ENCODE measurements at places on chromosomes 11 and 22.

GRCh38 chr11:14541192-14541947 lies 21.2 kb upstream of the PSMA1 start:
- DNase-seq = no peak

- no peak for DNase-seq
Observed at GRCh38 chr11:130150790-130151189, 8.8 kb upstream of the ST14 start.

- DNase-seq = no peak
Observed at GRCh38 chr11:95035316-95035715, 10.3 kb downstream of the KDM4E start.

DNA sequence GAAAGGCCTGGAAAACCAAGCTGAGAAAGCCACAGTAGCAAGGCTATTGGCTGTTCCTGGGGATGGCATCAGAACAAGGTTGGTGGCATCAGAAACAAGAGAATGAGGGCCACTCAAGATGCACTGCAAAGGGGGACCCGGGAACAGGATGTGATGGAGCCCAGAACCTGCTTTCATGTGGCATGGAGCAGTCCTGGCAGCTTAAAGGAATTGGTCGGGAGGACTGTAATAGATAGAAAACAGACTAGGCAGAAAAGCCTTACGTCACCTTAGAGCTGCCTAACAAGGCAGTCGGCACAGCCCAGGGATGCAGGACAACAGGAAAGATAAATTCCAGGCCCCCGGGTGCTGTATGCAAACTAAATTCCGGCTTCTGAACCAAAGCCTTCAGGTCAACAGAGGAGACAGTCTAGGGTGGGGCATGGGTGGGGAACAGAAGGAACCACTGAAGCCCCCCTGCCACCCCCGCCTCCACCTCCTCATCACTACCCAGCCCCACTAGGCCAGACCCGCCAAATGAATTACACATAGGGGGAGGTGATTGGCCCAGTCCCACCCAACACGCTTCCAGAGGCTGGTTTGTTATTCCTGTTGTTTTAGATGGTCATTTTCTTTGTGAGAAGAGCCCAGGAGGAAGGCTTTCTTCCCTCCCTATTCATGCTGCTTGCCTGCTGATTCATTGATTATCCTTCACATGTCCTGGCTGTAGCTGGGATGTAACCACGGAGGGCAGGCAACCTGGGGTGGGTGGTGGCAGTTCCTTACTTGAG lies 25.7 kb upstream of the LRRC55 start:
- DNase-seq = no peak

GRCh38 chr11:45596571-45596970 lies 68.9 kb downstream of the CHST1 start:
- no peak for DNase-seq

GRCh38 chr11:92628401-92629292 lies 340.8 kb upstream of the MTNR1B start:
- DNase-seq = no peak

GRCh38 chr11:92892802-92893684 lies 76.4 kb upstream of the MTNR1B start:
- no peak for DNase-seq

DNA sequence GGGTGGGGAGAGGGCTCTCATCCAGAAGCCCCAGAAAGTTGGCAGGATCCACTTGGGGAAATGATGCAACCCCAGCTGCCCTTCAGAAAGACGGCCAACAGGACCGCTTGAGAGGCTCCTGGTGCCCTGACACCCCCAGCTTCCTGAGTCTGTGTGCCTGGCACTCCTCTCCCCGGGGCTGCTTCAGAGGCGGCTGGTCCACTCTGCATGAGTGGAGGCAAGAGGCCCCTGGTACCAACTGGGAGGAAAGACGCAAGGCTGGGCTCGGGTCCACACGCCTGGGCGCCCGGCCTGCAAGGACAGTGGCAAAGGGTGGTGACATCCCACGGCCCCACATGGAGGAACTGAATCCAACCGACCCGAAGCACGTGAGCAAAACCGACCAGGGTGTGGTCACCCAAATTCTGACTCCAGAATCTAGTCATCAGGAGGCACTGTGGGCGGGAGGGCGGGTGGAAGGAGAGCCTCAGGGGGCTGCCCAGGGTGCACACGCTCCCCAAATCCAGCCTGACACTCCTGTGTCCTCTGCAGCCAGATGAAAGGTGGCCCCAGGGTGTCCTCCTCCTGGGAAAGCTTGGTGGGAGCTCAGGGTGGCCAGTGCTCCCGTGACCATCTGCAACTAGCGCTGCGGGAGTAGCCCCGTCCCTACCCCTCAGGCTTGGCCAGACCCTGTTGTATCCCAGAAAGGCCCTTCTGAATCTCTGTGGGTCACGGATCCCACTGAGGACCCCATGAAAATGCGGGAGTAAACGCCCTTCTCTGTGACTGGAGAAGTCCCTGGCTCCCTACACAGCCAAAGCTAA lies 3.7 kb downstream of the RNH1 start:
- DNase-seq = no peak

DNA sequence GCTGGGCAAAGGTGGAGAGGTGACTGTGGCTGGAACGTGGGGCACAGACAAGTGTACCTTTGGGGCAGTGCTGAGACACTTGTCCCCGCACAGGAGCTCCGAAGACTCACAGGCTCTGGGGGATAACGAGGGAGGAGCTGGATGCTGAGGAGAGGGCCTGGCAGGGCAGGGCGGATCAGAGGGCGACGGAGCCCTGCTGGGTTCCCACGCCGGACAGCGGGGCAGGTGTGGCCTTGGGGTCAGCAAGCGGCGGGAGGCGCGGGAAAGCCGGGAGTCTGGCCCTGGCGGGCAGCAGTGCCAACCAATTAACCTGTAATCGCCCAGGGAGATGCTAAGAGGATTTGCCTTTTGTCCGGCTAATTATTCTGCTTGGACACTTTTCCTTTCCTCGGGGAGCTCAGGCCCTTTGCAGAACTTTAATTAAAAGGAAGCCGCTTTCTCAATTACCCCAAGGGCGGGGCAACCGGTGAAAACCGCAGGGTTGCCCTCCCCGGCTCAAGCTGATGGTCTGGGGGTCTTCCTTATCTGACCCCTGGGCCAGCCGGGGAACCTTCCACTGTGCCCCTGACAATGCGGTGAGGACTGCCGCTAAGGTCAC lies 71.5 kb downstream of the WNT7B start:
- no peak for DNase-seq

- DNase-seq = no peak
Observed at GRCh38 chr11:121669422-121669821, 216.7 kb upstream of the SORL1-AS1 start.

- no peak for DNase-seq
Observed at GRCh38 chr22:24968066-24968561, 15.6 kb downstream of the KIAA1671 start.

- DNase-seq = no peak
Observed at GRCh38 chr11:34890812-34891211, 25.4 kb downstream of the APIP start.

- no peak for DNase-seq
Observed at GRCh38 chr11:128814856-128815705, 52.0 kb downstream of the KCNJ1 start.

- DNase-seq = no peak
Observed at GRCh38 chr11:59479906-59480305, 6.8 kb downstream of the OR4D10 start.

GRCh38 chr11:119782006-119782738 lies 53.2 kb upstream of the NECTIN1 start:
- DNase-seq = no peak

DNA sequence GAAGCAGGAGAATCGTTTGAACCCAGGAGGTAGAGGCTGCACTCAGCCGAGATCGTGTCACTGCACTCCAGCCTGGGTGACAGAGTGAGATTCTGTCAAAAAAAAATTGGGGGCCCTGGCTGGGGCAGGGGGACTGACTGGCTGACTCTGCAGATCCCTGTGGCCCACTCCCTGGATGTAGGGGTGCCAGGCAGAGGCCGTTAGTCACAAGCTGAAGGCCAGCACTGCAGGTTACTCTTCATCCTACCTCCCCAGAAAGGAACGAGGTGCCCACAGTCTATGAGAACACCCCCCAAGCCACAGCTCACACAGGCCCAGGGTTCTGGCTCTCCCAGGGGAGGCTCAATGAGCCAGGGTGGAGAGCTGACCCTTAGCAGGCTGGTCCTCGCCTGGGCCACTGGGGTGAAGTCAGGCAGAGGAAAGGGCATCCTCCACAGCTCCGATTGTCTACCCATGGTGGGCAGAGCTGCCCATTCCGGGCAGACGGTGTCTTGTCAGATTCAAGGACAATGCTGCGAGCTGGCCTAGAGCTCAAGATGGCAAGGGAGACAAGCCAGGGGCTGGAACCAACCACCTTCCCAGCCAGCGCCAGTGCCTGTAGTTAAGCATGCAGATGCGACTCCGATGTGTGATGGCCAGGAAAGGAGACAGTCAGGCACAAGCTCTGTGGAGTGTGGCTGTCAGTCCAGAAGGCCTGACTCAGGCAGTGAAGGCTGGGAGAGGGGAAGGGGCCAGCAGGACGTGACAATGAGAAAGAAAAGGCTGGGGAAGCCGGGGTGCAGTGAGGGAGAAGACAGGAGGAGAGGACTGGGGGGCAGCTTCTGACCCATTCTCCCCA lies 12.4 kb downstream of the C11orf24 start:
- no peak for DNase-seq

DNA sequence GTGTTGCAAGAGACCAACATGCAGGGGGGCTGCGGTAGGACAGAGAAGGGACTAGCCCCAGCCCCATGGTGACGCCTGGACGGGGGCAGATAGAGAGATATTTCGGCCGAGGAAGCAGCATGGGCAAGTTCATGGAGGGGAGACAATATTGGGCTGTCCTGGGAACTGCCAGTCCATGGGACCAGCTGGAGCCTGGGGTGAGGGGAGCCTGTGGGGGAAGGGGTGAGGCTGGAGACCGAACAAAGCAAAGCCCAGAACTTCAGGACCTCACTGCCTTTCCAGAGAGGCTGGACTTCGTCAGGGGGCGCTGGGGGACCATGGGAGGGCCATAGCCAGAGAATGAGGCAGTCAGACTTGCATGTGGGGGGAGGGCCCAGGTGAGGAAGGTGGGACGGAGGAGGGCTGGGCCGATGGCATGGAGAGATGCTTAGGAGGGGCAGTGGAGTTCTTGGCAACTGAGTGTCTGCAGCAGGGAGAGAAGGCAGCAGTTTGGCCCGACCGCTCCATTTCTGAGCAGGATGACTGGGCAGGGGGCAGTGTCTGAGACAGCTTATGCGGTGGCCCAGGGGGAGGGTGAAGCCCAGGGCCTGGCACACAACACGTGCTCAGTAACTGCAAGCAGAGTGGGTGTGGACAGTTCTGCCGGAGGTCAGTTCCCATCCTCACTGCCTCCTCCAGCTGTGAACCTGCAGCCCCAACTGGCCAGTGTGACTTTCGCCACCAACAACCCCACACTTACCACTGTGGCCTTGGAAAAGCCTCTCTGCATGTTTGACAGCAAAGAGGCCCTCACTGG lies 712 bp downstream of the UPK3A start:
- no peak for DNase-seq

DNA sequence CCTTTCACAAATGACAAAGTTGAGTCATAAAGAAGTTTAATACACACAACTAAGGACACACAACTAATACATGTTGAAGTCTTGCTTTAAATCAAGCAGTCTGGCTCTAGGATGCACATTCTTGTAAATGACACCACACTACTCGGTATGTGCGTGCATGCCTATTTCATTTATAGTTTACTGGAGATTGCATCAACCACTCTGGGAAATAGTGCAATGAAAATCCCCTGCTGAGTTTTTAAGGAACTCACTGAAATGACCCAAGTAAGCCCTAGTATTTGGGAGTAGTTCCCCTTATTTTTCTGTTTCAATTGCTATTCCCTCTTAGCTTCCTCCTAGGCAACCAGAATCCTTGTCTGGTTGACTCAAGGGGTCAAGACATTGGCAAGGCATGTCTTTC lies 160.2 kb upstream of the LARGE1 start:
- DNase-seq = no peak

- DNase-seq = no peak
Observed at GRCh38 chr11:31643857-31644256, 134.3 kb downstream of the ELP4 start.

DNA sequence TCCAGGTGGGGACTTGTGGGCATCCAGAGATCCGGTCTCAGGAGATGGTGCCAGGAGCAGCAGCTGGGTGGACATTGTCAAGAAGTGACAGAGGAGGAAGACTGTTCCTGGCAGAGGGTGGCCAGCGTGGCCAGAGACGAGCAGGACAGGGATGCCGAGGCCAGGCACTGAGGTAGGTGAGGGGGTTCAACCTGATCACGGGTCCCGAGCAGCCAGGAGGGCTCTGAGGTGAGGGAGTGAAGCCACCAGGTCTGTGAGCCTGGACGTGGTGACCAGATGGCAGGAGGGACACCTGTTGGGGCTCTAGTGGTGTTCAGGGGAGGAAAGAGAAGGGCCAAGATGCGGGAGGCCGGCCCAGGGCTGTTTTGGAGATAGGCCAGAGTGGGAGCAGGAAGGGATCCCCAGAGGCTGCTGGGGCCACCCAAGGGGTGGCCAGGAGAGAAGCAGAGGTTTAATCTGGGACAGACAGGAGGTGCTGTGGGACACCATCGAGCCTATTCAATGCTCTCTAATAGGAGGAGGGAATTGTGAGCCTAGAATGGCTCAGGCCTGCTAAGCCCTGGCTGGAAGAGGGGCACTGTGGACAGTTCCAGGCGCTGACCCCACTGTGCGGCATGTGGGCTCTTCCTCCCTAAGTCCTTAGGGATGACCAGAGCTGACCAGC lies 6.3 kb downstream of the PPM1F start:
- no peak for DNase-seq

GRCh38 chr11:18501629-18502028 lies 25.1 kb downstream of the TSG101 start:
- DNase-seq = no peak

DNA sequence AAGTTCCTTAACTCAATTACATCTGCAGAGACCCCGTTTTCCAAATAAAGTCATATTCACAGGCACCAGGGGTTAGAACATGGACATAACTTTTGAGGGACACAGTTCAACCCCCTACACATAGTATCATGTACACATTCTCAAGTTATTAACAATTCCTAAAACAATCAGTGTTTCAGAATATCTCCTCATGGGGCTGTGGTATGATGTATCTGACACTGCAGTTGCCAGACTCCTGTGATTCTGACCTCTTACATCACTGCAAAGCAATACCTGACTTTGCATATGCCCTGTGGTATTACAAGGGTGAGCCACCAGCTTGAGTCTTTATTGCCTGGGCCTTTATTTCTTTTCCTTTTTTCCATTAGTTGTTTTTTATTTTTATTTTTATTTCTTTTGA lies 141.7 kb downstream of the COMMD9 start:
- DNase-seq = no peak

DNA sequence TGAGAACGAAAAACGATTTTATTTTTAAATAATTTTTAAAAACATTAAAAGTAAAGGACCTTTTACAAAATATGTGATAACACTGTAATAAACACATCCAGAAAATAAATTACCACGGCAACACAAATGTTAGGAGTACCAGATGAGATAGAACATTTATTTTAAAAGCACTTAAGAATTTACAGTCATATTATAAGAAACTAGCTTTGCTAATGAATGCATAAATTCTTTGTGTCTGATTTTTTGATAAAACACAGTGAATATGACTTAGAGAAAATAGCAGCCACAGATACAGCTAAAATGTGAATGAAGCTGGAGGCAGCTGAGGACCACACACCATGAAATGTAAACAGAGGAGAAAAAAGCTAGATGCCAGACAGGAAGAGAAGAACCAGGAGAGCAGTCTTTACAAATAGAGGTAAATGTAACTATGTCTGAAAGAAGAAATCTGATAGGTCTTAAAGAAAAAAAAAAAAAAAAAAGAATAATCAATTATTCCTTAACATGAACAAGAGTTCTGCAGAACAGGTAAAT lies 14.6 kb downstream of the CCDC34 start:
- DNase-seq = no peak
